EL (cell line): ENCODE measurements at places on chromosomes 2 and 18.

DNA sequence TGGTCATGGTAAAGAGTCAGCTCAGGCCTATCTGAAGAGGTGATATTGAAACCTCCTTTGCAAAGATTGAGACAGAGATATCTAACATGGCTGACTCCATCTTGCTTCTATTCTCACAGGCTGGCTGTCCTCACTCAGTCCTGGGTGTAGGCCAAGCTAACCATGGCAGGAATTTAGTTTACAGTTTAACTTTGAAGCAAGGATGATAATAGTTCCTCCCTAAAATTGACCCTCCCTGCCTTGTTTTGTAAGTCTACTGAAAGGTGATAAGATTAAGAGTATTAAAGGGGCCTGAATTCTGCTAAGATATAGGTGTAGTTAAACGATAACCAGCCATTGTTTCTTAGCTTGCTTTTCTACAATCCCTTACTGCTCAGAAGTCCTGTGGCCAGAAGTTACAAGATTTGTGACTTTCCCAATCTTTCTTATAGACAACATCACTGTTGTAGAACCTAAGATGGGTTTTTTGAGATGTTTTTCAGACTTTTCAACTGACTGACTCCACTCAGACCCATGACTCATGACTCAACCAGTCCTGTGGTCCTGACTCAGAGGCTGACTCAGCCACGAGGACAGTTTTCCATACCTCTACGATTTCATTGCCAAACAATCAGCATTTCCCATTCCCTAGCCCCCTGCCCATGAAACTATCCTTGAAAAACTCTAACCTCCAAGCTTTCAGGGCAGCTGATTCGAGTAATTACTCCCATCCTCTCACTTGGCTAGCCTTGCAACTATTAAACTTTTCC lies 195.7 kb upstream of the SESTD1 start:
- peak; percentile 92 for DNase-seq

DNA sequence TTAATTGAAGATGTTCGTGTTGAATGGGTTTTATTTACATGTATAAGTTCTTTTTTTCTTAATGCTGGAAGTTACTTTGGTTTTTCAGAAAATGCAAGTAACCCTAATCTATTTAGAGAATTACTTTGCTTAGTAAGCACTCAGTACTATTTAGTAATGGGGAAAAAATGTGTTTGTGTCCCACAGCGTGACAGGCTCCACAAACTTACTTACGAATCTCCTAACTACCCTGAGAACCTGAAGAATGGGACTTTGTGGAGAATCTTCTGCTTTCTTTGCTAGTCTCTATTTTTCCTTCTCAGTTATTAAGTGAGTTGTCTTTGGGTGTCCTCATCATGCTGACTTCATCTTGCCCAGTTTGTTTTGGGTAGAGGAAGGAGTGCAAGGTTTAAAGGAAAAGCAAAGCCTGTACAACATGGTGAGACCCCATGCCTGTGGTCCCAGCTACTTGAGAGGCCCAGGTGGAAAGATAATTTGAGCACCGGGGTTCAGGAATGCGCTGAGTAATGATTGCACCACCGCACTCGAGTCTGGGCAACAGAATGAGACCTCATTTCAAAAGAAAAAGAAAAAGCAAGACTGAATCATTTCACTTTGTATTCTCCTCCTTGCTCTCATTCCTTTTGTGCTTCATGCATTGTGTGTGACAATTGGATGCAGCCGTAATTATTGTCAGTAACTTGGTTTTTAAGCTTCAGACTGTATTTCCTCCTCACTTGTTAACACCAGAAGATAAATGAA lies 10.2 kb downstream of the NEDD4L start:
- peak; percentile 62 for DNase-seq

DNA sequence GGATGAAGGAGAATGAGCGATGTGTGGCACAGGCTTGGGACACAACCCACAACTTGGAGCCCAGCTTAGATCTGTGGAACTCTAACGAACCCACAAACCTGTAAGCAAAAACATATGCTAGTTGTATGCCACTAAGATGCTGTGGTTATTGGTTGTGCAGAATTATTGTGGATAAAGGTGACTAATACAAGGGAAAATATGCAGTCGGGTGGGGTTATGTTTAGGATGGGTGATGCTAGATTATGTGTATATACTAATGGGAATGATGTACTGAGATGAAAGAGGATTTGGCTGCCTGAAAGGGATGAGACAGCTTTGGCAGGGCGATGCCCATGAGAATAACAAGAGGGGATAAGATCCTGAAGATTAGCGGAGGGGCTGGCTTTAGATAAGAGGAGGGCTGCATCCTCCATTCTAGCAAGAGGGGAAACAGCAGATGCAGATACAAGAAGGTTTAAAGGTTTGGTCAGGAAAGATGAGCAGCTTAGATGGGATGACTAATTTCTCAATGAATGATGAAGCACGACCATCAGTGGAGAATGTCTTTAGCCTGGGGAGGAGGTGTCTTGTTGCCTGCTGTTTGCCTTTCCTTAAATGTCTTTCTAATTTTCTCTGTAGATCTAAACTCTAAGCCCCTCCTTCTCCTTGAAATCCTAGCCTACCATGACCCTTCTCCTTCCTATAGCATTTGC lies 49.6 kb downstream of the GALNT14 start:
- no peak for DNase-seq

DNA sequence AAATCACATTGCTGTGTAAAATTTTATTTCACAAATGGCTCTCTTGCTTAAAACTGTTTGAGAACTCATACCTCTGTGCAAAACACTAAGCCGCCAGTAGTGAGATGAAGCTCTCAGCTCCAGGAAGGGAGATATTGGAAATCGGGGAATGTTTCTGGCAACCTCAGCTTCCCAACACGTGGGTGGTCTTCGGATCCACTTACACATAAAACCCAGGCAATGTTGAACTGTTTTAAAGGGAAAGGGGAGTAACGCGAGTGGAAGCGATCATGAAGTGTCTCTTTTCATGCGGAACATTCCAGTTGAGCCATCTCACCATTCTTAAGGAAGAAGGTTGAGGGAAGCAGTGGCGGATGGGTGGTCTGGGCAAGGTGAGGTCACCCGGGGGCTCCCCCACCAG lies 136.8 kb downstream of the ASB1 start:
- DNase-seq: no peak

GRCh38 chr18:39564716-39565115 lies 1999.1 kb upstream of the CELF4 start:
- DNase-seq: no peak

DNA sequence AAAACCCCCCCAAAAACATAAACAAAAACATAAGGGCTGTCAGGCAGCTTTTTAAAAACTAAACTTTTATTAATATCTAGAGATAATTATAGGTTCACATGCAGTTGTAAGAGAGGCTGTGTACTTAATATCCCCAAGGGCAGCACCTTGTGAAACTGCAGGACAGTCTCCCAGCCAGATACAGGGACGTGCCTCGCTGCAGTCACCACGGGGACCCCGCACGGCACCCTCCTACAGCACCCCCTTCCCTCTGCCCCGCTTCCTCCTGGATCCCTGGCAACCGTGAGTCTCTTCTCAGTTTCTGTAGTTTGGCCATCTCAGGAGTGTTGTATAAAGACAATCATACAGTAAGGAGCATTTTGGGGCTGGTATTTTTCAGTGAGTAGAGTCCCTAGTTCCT lies 6.8 kb upstream of the COLEC11 start:
- no peak for DNase-seq

GRCh38 chr2:144511937-144512336 lies 8.0 kb downstream of the ZEB2 start:
- no peak for DNase-seq

DNA sequence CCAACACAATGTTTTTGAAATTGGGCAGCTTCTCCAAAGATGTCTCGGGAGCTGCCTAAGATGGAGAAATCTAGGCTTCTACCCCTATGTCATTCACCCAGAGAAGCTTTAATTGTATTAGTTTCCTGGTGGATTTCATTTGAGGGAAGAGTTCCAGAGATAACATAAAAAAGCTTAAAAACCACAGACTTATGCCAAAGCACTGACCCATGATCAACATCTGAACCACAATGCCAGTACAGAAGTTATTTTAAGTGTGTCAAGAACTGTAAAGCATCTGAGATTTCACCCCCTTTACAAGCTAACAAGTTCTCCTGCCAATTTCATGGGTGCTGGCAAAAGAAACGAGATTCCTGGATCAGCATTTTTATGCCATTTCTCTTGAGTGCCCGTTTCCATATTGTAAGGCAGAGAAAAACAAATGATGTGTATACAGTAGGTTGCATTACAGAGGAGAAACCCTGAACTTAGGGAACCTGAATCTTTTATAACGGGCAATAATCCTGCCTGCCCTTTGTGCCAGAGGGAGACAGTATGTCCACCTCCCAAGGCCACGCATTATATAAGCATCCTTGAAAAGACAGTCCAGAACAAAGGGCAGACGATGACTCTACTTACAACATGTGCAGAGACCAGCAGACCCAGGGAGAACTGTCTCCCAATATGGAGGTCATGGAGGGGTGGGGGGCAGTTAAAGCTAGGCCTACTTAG lies 44.1 kb downstream of the MREG start:
- DNase-seq: no peak

DNA sequence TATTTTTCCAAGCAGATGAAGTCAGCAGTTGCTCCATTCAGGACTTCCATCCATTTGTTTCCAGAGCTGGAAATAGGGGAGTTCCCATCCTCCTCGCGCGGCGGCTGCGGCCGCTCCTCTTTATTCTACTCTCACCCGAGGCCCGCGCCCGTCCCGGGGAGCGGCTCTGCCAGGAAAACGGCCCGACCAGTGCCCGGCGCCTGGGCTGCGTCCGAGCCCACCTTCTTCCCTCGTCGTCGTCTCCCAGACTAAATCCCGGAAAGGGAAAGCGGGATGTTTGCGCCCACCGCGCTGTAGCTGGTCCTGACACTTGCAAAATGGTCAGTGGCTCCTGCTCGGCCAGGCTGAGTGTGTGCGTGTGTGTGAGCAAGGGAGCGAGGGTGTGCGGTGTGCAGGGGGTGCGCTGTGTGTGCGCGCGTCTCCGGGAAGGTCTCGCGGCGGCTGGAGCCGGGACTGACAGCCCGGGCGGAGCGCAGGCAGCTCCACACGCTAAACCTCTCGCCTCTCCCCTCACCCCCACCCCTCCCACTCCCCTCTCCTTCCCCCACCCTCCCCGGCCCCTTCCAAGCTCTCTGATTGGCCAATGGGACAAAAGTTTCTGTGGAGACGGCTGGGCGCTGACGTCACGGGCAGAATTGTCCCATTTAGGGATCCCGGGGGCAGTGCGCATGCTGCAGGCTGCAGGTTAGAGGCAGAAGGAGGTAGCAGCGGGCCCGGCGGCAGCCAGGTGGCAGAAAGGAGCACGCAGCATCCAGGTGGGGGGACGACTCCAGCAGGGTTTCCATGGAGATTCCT lies at the start of gene NOL4:
Gene NOL4 (minus strand): TSS at position 491 of the 795 bp plus-strand sequence. CDS start 1,660 bp downstream, outside the sequence.
- no peak for DNase-seq
